CD4-positive, alpha-beta T cell treated with Interleukin-1 beta for 1 hour (primary cell): ENCODE measurements at places on chromosomes 12 and 14.

GRCh38 chr12:66603461-66603860 lies 75.4 kb downstream of the GRIP1 start:
- DNase-seq: no peak

DNA sequence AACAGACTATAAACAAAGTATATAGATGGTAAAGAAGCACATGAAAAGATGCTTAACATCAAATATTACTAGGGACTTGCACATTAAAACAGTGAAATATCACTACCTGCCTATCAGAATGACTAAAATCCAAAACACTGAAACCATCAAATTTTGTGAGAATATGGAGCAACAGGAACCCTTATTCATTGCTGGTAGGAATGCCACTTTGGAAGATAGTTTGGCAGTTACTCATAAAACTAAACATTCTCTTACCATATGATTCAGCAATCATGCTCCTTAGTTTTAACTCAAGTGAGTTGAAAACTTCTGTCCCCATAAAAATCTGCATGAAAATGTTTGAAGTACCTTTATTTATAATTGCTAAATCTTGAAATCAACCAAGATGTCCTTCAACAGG lies 297.6 kb downstream of the DAD1 start:
- no peak for DNase-seq

GRCh38 chr14:64658201-64658600 lies 46.0 kb upstream of the PLEKHG3 start:
- DNase-seq: no peak

DNA sequence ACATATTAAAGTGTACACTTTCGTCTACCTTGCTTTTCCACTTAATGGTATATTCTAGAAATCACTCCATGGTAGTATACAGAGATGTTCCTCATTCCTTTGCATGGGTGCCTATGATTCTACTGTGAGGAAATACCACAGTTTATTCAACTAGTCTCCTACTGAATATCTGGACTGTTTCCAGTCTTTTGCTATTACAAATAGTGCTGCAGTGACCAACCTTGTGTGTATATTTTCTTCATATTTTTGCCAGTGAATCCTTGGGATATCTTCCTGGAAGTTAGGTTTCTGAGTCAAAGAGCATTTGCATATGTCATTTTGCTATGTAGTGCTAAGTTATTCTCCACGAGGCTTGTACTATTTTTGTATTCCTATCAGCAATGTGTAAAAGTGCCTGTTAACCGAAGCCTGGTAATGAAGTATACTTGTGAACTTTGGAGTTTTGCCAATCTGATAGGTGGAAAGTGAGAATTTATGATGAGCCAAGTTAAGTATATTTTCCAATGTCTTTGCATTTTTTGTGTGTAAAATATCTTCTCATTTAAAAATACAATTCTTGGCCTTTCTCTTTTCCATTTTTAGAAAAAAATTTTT lies 31.3 kb upstream of the TMEM263 start:
- no peak for DNase-seq

DNA sequence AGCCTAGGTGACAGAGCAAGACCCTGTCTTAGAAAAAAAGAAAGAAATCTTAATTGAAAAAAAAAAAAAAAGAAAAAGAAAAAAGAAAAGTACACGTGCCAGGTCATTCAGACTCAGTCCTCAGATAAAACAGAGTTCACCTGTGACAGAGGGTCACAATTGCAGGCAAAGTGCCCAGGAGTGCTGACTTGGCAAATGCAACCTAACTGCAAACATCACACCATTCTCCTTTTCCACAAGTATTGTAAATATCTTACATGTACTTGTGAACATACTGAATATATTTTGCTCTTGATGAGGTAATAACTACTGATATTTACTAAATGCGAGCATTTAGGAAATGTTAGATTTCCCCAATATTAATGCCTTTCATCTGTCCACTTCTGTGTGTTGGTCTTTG lies 9.0 kb upstream of the COL2A1 start:
- DNase-seq: no peak

DNA sequence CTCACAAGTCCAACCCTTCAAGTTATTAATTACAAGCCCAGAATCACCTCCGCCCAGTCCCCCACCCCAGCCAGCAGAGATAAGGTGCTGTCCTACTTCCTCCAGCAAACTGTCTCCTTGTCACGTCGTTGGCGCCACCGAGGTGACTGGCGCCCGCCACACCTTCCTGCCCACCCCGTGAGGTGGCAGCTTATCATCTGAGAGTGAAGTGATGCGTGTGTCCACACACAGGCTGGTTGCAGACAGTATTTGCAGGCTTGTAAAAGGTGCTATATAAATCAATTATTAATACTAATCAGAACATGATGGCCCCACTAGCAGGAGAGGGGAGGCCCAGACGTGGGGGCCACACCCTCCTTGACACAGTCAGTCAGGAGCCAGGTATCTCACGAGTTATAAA lies 786.6 kb upstream of the TBX3 start:
- DNase-seq: no peak

GRCh38 chr12:124466216-124467128 lies 100.9 kb downstream of the NCOR2 start:
- peak; percentile 91 for DNase-seq

DNA sequence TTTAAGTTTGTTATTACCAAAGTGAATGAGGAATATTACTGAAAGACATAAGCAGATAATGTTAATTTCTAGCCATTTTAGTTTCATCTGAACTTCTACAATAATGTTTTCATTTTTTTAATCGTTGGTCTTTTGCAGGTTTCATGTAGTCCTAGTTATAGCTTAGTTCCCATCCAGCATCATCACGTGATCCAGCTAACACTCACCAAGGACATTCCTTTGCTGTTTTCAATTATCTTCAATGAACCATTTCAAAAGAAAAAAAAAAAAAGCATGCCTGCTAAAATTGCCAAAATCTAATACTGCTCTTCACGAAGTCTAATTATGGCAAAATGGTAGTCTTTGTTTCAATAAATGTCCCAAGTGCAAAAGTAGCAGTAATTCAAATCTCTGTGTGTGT lies 187.7 kb upstream of the ATXN7L3B start:
- DNase-seq: no peak

GRCh38 chr12:124389138-124389724 lies 94.3 kb downstream of the RFLNA start:
- DNase-seq: peak; percentile 67

GRCh38 chr14:66884149-66884548 lies 305.1 kb upstream of the GARIN2 start:
- no peak for DNase-seq

DNA sequence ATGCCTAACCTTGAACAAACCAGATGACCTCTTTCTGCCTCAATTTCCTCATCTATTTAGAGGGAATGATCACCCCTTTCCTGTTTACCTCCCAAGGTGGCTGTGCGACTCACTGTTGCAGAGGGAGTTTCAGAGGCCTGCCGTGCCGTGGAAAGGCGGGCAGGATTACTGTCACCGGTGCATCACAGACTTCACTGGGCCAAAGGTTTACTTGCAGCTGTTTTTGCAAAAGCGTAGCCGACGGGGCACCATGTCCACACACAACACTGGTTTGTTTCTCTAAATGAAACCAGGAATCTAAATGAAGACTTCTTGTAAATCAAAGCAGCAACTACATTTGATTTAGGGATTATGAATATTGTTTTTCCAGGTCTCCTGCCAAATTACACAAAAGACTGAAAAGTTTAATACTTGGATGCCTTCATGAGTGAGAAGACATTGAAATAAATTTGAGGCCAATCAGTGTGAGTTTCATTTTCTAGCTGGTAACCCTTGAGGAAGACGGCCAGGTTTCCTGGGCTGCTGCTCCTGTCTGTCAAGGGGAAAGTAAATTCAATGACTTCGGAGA lies 696.1 kb upstream of the TMEM132C start:
- no peak for DNase-seq

- no peak for DNase-seq
Observed at GRCh38 chr14:89374908-89375307, 42.1 kb downstream of the FOXN3 start.

- DNase-seq: no peak
Observed at GRCh38 chr14:37252434-37252833, 54.7 kb downstream of the MIPOL1 start.

GRCh38 chr12:63318933-63319332 lies 167.9 kb upstream of the AVPR1A start:
- no peak for DNase-seq

DNA sequence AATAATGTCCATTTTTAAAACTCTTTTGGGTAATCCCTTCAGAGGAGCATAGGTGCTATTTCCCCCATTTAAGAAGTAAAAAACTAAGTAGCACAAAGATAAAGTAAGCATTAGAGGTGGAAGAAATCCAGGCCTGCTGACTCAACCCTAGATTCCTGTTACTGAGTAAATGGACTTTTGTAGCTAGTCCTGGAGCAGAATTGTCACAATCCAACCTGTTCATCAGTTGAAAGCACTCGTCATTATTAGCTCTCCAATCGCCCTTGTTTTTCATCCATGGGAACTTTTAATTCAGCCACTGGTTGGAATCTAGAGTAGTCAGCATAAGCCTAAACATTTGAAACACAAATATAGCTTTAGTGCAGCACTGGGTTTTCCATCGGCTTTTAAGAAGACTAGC lies 139.5 kb upstream of the AMIGO2 start:
- no peak for DNase-seq

- DNase-seq: no peak
Observed at GRCh38 chr14:91281346-91281745, 36.8 kb upstream of the GPR68 start.

DNA sequence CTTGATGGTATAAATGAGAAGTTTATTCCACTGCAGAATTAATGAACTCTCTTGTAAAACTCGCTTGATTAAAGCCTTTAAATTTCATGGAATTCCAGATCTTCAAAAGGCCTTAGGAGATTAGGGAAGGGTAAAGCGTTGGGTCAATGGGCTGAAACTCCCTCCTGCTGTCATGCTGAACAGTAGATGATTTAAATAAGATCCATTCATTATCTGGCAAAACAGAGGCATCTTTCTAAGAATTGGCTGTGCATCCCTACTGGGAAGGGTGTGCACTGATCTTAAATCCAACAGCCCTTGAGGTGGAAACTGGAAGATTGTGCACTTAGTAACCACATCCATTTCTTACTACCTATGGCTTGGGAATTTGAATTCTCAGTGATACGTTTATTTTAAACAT lies 56.0 kb downstream of the PLCZ1 start:
- DNase-seq: no peak

- no peak for DNase-seq
Observed at GRCh38 chr12:116896411-116896924, 14.3 kb upstream of the FBXW8 start.

DNA sequence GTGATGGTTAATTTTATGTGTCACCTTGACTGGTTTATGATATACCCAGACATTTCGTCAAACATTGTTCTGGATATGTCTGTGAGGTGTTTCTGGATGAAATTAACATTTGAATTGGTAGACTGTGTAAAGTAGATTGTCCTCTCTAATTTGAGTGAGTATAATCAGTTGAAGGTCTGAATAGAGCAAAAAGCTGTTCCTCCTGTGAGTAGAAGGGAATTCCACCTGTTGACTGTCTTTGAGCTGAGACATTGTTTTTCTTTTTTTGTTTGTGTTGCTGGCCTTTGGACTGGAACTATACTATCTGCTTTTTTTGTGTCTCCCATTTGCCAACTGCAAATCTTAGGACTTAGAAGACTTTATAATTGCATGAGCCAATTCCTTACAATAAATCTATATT lies 920.9 kb upstream of the LRFN5 start:
- DNase-seq: no peak

- DNase-seq: no peak
Observed at GRCh38 chr12:52952076-52952801, 3.3 kb downstream of the KRT18 start.

DNA sequence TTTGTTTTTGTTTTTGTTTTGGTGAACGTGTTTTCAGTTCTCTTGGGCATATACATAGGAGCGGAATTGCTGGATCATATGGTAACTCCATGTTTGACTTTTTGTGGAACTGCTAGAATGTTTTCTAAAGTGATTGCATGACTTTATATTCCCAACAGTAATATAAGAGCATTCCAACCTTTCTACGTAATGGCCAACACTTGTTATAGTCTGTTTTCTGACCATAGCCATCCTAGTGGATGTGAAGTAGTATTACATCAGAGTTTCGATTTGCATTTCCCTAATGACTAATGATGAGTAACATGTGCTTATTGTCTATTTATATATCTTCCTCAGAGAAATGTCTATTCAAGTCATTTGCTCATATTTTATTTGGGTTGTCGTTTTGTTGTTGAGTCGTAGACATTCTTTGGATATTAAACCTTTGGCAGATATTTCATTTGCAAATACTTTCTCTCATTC lies 268.7 kb downstream of the AEBP2 start:
- DNase-seq: no peak

DNA sequence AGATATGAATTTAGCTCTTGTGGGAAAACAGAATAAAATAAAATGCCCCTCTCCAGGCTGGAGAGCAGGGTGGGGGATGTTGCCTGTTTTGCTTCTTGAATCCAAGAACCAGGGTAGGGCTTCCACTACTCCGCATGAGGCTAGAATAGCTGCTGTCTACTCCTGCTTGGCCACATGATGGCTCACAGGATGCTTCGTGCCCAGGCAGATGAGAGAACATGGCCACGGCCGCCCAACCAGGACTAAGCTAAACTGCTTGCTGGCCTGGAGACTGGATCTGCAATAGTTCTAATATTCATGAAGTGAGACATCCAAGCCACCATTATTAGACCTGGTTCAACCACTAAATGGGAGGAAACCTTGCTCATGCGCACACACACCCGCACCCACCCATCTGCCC lies 122.2 kb upstream of the METAP2 start:
- no peak for DNase-seq

DNA sequence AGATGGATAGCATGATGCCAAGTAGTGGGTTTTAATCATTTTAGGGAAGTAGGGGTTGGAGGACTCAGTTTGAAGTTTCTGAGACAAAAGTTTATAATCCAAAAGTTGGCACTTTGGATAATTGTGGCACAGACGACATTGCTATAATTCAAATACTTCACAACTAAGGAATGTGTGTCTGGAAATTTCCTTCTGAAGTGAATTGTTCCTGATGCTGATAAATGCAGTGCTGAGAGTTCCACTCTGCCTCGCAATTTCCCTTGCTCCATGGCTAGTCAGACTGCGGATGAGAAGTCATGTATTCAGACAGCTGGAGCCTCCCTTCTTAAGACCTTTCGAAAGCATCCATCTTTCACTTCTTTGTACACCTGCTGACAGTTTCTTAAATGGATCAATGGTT lies 393.3 kb upstream of the PRICKLE1 start:
- no peak for DNase-seq

DNA sequence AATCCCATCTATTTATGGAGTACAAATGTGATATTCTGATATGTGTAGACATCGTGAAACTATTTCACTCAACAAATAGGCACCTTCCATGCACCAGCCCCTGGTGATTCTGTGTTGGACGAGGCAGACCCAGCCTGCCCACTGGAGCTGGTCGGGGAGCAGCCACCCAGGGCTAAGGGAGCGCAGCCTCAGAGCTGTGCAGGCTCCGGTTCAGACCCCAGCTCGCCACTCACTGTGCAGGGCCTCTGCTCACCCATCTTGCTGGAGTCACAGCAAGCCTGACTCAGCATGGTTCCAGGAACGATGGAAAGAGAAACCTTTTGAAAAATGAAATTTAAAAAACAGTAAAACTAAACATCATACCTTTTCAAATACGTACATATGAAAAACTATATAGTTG lies 52.3 kb upstream of the BCL11B start:
- no peak for DNase-seq
